ENCODE measurements at places on chromosomes 2 and 18. TPM values are rescaled to one million over a fixed set of nuclear protein-coding genes. Genes with fewer than 3 reads are reported as not detected.

- H3K4me3 ChIP-seq = no peak overlapping the region
- DNase-seq = no peak
- peaks cover 2% of the 10 kb centered on the region for H3K27me3 ChIP-seq
- no peaks in the 10 kb centered on the region for H3K36me3 ChIP-seq
These were observed 110.6 kb upstream of the TNP1 start for GRCh38 chr2:216970359-216970915.

ERBB4 gene
- not detected for total RNA-seq

DNA sequence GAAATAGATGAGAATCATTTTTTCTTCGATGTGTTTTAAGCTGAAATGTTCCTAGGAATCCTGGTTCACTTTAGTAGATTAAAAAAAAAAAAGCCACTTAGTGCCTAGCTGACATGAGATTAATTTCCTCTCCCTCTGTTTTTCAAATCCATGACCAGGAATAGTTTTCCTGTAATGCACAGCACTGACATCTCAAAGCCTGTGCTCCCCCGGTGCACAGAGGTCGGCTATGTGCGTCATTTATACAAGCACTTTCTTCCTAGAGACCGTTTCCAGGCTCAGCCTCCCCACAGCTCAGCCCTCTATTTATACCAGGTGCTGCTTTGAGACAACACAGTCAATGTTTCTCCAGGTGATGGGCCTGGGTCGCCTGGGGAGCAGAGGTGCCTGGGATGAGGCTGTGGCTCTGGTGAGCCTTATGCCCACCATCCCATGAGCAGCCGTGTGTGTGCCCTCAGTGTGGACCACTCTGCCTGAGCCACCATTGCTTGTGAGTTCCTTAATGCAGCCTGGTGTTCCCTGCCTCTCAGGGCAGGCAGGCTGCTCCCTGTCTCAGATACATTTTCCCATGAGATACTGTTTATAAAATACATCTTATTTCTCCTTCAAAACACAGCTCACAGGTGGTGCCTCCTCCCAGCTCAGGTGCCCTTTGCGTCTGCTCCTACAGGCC is 515.7 kb upstream of the HS6ST1 start:
- H3K27ac ChIP-seq = no peak overlapping the region
- no peaks in the 10 kb centered on the region for H3K4me1 ChIP-seq
- H3K27me3 ChIP-seq = peaks cover 2% of the 10 kb centered on the region
- no peak for DNase-seq

DNA sequence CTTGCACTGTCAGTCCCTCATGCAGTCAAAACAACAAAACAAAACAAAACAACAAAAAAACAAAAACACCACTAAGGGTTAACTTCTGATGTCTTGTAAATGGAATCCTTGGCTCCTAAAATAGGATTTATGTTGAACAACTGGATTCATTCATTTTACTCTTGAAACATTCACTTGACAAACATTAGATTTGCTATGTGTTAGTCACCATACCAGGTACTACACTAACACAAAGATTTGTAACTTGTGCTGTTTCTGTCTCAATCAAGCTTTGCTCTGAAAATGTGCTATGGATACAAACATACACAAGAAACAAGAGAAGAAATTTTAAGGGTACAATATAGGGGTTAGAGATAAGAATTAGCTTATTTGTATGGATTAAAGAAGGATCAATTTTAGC is 812.8 kb downstream of the LRP1B start:
- no peaks in the 10 kb centered on the region for H3K36me3 ChIP-seq
- no peaks in the 10 kb centered on the region for H3K4me1 ChIP-seq
- H3K4me3 ChIP-seq = no peak overlapping the region
- DNase-seq = no peak
- no peak overlapping the region for H3K27ac ChIP-seq

RNF152 gene
- total RNA-seq = 0.26 TPM

DNA sequence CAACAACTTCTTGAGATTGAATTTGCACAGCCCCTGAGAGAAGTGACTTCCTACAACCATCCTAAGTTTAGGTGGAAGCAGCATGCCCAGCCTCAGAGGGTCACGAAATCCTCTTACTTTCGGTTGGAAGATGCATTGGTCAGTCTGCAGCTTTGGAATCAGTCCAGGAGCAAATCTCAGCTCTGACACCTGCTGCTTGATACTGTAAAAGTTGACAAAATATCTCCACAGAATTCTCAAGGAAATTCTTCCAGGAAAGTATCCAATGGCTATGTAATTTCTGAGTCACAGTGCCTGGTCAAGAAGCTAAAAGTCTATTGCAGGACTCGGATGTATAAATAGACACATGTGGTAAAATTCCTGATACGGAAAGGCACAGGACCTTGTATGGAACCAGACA is 414.5 kb upstream of the GYPC start:
- H3K4me3 ChIP-seq = no peak overlapping the region
- no peak for DNase-seq
- H3K27ac ChIP-seq = no peak overlapping the region
- no peaks in the 10 kb centered on the region for H3K4me1 ChIP-seq

GRCh38 chr2:200226451-200227426 is 79.8 kb upstream of the SPATS2L start:
- no peak overlapping the region for H3K27ac ChIP-seq
- no peak overlapping the region for H3K4me3 ChIP-seq
- no peak for DNase-seq
- no peaks in the 10 kb centered on the region for H3K4me1 ChIP-seq

GRCh38 chr18:3577281-3577855 is 127.4 kb downstream of the TGIF1 start:
- H3K36me3 ChIP-seq = no peaks in the 10 kb centered on the region
- peaks cover 8% of the 10 kb centered on the region for H3K4me1 ChIP-seq
- no peak for DNase-seq

LHCGR gene
- total RNA-seq = not detected

- H3K27me3 ChIP-seq = no peaks in the 10 kb centered on the region
- H3K4me3 ChIP-seq = no peak overlapping the region
- H3K36me3 ChIP-seq = no peaks in the 10 kb centered on the region
- no peak for DNase-seq
- peaks cover 3% of the 10 kb centered on the region for H3K4me1 ChIP-seq
- H3K27ac ChIP-seq = no peak overlapping the region
These were observed 35.6 kb downstream of the COPS8 start for GRCh38 chr2:237121321-237121720.

DNA sequence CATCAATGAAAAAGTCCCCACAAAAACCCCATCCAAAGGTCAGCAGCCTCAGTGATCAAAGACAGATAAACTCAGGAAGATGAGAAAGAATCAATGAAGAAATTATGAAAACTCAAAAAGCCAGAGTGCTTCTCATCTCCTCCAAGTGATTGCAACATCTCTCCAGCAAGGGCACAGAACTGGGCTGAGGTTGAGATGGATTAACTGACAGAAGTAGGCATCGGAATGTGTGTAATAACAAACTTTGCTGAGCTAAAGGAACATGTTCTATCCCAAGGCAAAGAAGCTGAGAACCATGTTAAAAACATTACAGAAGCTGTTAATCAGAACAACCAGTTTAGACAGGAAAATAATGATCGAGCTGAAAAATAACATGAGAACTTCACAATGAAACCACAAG is 442.8 kb upstream of the SYT4 start:
- no peaks in the 10 kb centered on the region for H3K27me3 ChIP-seq
- no peak overlapping the region for H3K27ac ChIP-seq
- no peak for DNase-seq
- no peaks in the 10 kb centered on the region for H3K4me1 ChIP-seq
- no peaks in the 10 kb centered on the region for H3K36me3 ChIP-seq

Measured in activated CD4-positive, alpha-beta memory T cell treated with anti-CD3 and anti-CD28 coated beads for 36 hours (primary cell).